Type B pancreatic cell (in vitro differentiated cells): ENCODE measurements at places on chromosomes 6 and 20.

- H3K27ac ChIP-seq, result no peak overlapping the region
- DNase-seq, result no peak
- peaks cover 7% of the 10 kb centered on the region for H3K4me1 ChIP-seq
- H3K27me3 ChIP-seq, result no peaks in the 10 kb centered on the region
- no peak overlapping the region for H3K4me3 ChIP-seq
These were observed 621.8 kb downstream of the BCKDHB start for GRCh38 chr6:80728101-80728750.

- no peak overlapping the region for H3K27ac ChIP-seq
- DNase-seq, result no peak
- H3K27me3 ChIP-seq, result peaks cover 3% of the 10 kb centered on the region
- H3K4me1 ChIP-seq, result peaks cover 3% of the 10 kb centered on the region
- H3K4me3 ChIP-seq, result no peak overlapping the region
These were observed 89.4 kb downstream of the GRM4 start for GRCh38 chr6:34056305-34057108.

- no peaks in the 10 kb centered on the region for H3K27me3 ChIP-seq
- H3K27ac ChIP-seq, result no peak overlapping the region
- no peak overlapping the region for H3K4me3 ChIP-seq
- no peaks in the 10 kb centered on the region for H3K36me3 ChIP-seq
These were observed 171.3 kb upstream of the NT5E start for GRCh38 chr6:85278466-85279035.

DNA sequence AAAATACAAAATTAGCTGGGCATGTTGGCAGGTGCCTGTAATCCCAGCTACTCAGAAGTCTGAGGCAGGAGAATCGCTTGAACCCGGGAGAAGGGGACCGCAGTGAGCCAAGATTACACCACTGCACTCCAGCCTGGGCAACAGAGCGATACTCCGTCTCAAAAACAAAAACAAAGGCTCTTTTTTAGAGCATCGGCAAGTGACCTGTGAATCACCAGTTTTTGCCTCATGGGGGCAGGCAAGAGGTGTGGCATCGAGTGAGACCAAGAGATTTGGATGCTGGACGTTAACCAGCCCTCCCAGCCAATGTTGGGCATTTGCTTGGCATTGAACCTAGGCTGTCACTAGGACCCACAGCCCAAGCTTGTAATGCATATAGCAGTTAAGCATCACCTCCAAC is 14.6 kb upstream of the CDK5RAP1 start:
- no peak overlapping the region for H3K27ac ChIP-seq
- no peaks in the 10 kb centered on the region for H3K4me1 ChIP-seq
- H3K27me3 ChIP-seq, result no peaks in the 10 kb centered on the region
- no peak for DNase-seq
- no peak overlapping the region for H3K4me3 ChIP-seq

DNA sequence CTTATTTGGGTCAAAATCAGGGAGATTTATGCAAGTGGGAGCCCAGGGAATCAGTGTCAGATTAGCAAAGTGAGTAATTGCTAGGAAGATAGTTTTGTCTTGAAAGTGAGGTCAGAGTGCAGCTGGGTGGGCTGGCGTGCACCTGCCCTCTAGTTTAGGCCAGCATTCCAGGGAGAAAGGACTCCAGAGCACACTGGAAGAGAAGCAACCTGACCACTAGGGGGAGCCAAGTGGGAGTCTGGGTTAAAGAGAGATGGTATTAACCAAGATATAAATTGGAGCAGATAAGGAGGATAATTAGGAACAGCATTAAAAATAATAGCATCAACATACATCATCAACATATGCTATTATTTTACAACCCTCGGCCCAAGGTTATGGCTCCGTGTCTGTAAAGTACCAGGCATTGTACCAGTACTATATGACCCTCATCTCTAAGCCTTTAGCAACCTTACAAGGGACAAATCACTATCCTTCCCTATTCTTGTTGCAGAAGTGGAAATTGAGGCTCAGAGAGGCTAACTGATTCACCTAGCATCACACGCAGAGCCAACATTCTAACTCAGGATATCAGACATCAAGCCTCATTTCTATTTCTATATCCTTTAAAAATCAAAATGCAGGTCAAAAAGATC is 57.8 kb downstream of the SLC2A10 start:
- DNase-seq, result no peak
- no peaks in the 10 kb centered on the region for H3K4me1 ChIP-seq
- H3K27me3 ChIP-seq, result peaks cover 3% of the 10 kb centered on the region
- H3K27ac ChIP-seq, result no peak overlapping the region

- no peak overlapping the region for H3K4me3 ChIP-seq
- peak overlapping the region; percentile 79 for H3K27ac ChIP-seq
- peaks cover 3% of the 10 kb centered on the region for H3K27me3 ChIP-seq
- no peak for DNase-seq
These were observed 22.7 kb upstream of the HECA start for GRCh38 chr6:139112146-139112545.

DNA sequence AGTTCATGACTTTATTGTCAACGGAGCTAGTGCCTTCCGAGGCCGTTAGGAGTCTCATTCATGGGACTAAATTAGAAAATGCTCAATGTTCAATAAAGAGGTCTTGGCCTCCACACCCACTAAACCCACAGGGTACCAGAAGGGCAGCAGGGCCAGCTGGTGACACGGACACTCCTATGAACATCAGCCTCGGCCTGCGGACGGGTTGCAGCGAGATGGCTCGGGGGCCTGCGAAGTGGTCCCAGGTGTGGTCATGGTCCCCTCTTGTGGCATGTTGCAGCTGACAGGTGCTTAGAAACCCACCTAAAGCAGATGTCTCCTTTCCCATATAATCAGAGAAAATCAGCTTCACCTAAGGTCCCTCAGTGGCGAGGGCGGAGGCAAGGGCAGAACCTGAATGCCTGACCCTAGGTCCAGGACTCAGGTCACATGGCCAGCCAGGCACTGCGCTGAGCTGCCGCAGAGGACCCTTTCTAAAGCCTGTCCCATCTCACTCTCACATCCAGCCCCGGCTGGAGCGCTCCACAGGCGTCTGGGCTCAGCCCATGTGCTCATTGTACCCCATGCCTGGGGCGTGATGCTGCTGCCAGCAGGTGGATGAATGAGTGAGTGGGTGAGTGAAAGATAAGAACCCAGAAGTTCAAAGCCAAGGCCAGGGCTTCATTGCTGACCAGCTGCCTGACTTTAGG is 35.8 kb downstream of the NFATC2 start:
- peaks cover 13% of the 10 kb centered on the region for H3K36me3 ChIP-seq
- no peak overlapping the region for H3K4me3 ChIP-seq
- H3K27me3 ChIP-seq, result no peaks in the 10 kb centered on the region
- no peak for DNase-seq
- H3K4me1 ChIP-seq, result peaks cover 35% of the 10 kb centered on the region

DNA sequence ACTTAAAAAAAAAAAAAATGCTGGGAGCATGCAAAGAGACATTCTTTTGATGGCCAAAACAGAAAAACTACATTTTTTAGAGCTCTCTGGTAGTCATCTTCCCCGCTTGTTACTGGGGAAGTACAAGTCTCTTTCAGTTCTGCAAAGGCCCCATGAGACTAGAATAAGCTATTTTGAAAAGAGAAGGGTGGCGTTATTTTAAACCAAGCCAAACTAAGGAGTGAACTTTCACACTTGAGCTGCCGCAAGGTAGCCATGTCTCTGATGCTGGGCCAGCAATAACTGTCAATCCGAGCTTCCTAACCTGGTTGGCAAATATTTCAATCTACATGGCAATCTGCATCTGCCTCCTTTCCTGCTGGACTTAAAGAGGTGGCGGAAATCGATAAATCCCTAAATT is 96.7 kb downstream of the L3MBTL3 start:
- H3K27ac ChIP-seq, result no peak overlapping the region
- no peaks in the 10 kb centered on the region for H3K27me3 ChIP-seq
- peaks cover 23% of the 10 kb centered on the region for H3K36me3 ChIP-seq
- peaks cover 17% of the 10 kb centered on the region for H3K4me1 ChIP-seq
- no peak overlapping the region for H3K4me3 ChIP-seq

GRCh38 chr6:94414041-94414440 is 994.7 kb upstream of the EPHA7 start:
- H3K36me3 ChIP-seq, result no peaks in the 10 kb centered on the region
- H3K27ac ChIP-seq, result no peak overlapping the region
- no peak overlapping the region for H3K4me3 ChIP-seq
- H3K27me3 ChIP-seq, result peaks cover 3% of the 10 kb centered on the region
- DNase-seq, result no peak
- no peaks in the 10 kb centered on the region for H3K4me1 ChIP-seq

DNA sequence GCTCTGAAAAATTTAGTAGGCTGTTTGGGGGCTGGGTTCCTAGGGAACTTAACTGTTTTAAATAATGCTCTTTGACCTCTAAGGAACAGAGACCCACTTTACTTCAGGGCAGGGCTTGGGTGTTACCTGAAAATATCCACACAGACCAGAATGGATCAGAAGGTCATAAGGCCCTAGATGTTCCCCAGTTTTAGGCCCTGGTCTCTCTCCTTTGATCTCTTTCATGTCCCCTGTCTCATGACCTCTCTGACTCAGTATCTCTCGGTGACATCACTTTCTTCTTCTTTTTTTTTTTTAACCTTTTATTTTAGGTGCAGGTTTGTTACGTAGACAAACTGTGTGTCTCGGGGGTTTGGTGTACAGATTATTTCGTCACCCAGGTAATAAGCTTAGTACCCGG is 272.1 kb upstream of the SGK1 start:
- peaks cover 46% of the 10 kb centered on the region for H3K27me3 ChIP-seq
- H3K4me1 ChIP-seq, result peaks cover 17% of the 10 kb centered on the region
- H3K4me3 ChIP-seq, result no peak overlapping the region
- DNase-seq, result no peak
- no peaks in the 10 kb centered on the region for H3K36me3 ChIP-seq

GRCh38 chr6:26224940-26225847 is 138.0 kb downstream of the HFE start:
- H3K36me3 ChIP-seq, result no peaks in the 10 kb centered on the region
- H3K4me1 ChIP-seq, result peaks cover 22% of the 10 kb centered on the region
- DNase-seq, result no peak
- no peak overlapping the region for H3K4me3 ChIP-seq
- H3K27ac ChIP-seq, result no peak overlapping the region

DNA sequence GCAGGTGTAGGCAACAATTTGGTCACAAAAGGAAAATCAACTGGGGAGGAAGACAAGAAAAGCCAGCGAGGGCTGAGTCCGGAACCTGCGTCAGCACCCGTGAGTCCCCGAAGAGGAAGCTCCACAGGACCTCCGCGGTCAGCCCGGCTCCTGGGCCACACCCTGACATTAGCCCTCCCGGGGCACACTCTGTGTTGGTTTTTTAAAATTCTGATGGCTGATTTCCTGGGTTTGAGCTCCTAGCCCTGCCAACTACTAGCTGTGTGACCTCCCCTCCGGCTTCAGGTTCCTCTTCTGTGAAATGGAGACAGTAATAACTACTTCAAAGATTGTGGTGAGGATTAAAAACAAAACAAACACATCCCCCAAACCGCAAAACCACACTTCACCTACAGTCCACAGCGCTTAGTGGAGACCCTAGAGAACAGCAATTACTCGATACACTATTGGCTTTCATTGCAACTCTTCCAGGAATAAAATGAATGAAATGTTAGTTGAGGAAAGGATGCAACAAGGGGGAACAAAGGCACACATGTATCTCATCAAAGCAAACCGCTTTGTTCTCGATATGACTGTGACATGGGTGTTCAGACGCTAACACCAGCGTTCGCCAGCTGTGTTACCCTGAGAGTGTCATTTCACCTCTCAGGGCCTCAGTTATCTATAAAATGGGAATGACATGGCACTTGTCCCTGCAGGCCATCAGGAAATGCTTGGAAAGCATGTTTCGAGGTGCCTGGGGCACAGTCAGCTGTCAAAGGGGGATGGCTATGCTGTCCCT is 985 bp downstream of the ZBP1 start:
- H3K4me3 ChIP-seq, result no peak overlapping the region
- no peaks in the 10 kb centered on the region for H3K36me3 ChIP-seq
- H3K27me3 ChIP-seq, result peaks cover 14% of the 10 kb centered on the region
- DNase-seq, result no peak

- H3K4me1 ChIP-seq, result peaks cover 15% of the 10 kb centered on the region
- no peak for DNase-seq
- H3K4me3 ChIP-seq, result no peak overlapping the region
These were observed 33.2 kb downstream of the TFEB start for GRCh38 chr6:41702089-41702745.

GRCh38 chr6:7633361-7633760 is 43.4 kb downstream of the SNRNP48 start:
- no peak for DNase-seq
- no peak overlapping the region for H3K4me3 ChIP-seq
- H3K4me1 ChIP-seq, result no peaks in the 10 kb centered on the region
- H3K27ac ChIP-seq, result no peak overlapping the region
- no peaks in the 10 kb centered on the region for H3K36me3 ChIP-seq

- peaks cover 46% of the 10 kb centered on the region for H3K27me3 ChIP-seq
- H3K4me1 ChIP-seq, result peaks cover 13% of the 10 kb centered on the region
- H3K36me3 ChIP-seq, result no peaks in the 10 kb centered on the region
- H3K27ac ChIP-seq, result no peak overlapping the region
- no peak for DNase-seq
These were observed 98.3 kb downstream of the CDC5L start for GRCh38 chr6:44485601-44486401.

DNA sequence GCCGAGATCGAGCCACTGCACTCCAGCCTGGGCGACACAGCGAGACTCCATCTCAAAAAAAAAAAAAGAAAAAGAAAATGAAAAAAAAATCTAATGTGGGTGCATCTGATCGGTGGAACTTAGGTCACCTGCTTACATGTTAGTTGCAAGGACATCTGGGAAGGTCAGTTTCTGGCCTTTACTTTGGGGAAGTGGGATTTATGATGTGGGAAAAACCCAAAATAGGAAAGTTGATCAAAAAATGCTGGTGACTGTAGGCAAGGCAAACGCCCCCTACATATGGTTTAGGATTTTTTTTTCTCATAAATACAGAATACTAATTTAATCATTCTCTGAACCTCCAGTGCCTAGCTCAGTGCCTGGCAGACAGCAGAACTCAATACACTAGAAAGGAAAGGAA is 69.2 kb upstream of the PIM1 start:
- H3K36me3 ChIP-seq, result no peaks in the 10 kb centered on the region
- no peaks in the 10 kb centered on the region for H3K27me3 ChIP-seq
- peak overlapping the region; percentile 80 for H3K27ac ChIP-seq
- no peak overlapping the region for H3K4me3 ChIP-seq
- H3K4me1 ChIP-seq, result peaks cover 39% of the 10 kb centered on the region

DNA sequence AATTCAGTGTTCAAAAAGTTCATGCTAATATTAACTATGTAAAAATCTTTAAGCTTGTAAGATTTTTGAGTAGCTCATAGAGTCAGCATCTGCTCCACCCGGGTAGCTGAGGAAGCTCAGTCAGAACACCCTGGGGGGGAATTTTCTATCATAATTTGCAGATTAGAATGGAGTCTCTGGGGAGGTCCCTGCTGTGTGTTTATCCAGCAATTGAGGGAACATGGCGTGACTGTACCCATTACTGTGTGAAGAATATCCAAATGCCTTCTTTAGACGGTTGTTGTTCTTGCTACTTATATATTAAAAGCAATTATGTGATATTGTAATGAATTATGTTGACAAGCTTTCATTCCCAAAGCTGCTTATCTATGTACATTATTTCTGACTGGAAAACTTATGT is 64.8 kb downstream of the AIG1 start:
- no peak overlapping the region for H3K4me3 ChIP-seq
- no peaks in the 10 kb centered on the region for H3K4me1 ChIP-seq
- no peak for DNase-seq
- peaks cover 3% of the 10 kb centered on the region for H3K36me3 ChIP-seq

- peaks cover 44% of the 10 kb centered on the region for H3K4me1 ChIP-seq
- H3K27me3 ChIP-seq, result no peaks in the 10 kb centered on the region
- no peak for DNase-seq
These were observed 13.3 kb downstream of the DNMT3B start for GRCh38 chr20:32775336-32775991.

GRCh38 chr6:42451333-42452170 is at the start of gene TRERF1:
TRERF1 (minus strand) TSS chr6:42451926; CDS start chr6:42269590, 182,336 bp downstream.
- H3K36me3 ChIP-seq, result peaks cover 8% of the 10 kb centered on the region
- H3K27ac ChIP-seq, result peak within 1 kb of the TSS; percentile 88
- DNase-seq, result peak; percentile 77
- peaks cover 3% of the 10 kb centered on the region for H3K27me3 ChIP-seq
- peak within 1 kb of the TSS; percentile 99 for H3K4me3 ChIP-seq
